Epithelial cell of proximal tubule (primary cell): ENCODE measurements at places on chromosomes 13 and 19. TPM values are rescaled to one million over a fixed set of nuclear protein-coding genes. Genes with fewer than 3 reads are reported as not detected.

OR7C1 gene
- total RNA-seq = not detected in 2 replicates

DOHH gene
- 28.1 and 36.7 TPM in 2 replicates for total RNA-seq

ZNF723 gene
- total RNA-seq = not detected in 2 replicates

CERS1 gene
- 0.87 and 2.0 TPM in 2 replicates for total RNA-seq

AMER2 gene
- 0.29 TPM in 1 of 2 replicates, not detected in the other for total RNA-seq

ACP5 gene
- 3.3 and 4.4 TPM in 2 replicates for total RNA-seq

RFPL4A gene
- total RNA-seq = not detected in 2 replicates

FCAR gene
- total RNA-seq = not detected in 2 replicates

ZNF829 gene
- total RNA-seq = 2.7 and 3.2 TPM in 2 replicates

BRD4 gene
- total RNA-seq = 14.7 and 18.9 TPM in 2 replicates

RINL gene
- 10.9 and 11.2 TPM in 2 replicates for total RNA-seq

CACNG7 gene
- total RNA-seq = not detected in 2 replicates

- DNase-seq = no peak
Observed at GRCh38 chr13:32019612-32020233, 11.9 kb upstream of the FRY start.

GRCh38 chr13:73372666-73373627, 314.1 kb downstream of the KLF5 start:
- no peak for DNase-seq

DNA sequence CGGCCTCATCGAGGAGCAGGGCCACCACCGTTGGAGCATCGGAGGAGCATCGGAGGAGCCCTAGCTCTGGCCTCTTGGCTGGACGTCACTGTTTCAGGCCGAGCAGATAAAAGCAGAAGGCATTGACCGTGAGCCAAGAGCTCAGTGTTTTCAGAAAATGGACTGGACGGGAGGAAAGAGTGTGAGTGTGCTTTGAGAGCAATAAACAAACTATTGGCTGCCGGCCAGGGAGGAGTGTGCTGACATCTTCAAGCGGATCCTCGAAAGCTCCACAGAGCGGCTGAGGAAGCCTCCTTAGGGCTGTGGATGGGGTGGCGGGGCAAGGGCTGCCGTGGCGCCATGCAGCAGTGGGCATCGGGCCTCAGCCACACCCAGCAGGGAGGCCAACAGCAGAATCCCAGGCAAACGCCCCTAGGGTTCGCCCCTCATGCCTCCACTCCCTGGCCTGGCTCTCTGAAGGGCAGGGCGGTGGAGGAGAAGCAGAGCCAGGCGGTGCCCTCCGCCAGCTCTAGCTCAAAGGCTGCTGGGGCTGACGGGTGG, 41.8 kb downstream of the IRS2 start:
- DNase-seq = no peak

DNA sequence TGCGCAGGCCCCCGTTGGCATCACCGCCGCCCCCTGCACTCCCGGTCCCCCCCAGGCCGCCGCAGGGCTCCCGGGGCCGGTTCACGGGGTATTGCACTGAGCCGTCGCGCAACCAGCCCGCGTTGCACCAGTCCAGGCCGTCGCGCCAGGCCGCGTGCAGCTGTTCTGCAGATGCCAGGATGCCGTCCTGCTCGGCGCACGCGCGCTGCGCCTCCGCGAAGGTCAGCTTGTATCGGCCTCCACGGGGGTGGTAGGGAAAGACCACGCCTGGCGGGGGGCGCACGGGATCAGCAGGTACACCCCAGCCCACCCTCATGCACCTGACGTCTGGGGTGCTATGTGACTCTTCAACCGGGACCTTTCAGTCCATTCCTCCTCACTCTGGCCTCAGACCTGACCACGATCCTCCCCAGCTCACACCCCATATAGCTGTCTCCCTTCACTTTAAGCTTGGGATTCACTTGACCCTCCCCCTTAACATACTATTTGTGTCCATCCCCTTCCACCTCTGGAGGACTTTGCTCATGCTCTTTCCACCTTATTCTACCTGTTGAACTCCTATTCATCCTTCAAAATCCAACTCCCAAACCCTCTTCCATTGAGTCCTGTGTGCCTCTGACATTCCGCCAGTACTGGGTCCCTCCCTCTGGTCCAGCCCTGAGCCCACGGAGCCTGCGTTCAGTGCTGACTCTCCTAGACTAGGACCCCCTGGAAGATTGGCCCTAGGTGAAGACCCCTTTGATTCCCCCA, 14.3 kb downstream of the TM6SF2 start:
- no peak for DNase-seq

- DNase-seq = no peak
Observed at GRCh38 chr13:30120133-30120822, 187.1 kb downstream of the KATNAL1 start.

GRCh38 chr13:52051400-52051799, 26.9 kb downstream of the UTP14C start:
- DNase-seq = no peak

- no peak for DNase-seq
Observed at GRCh38 chr19:21622920-21623319, 117.5 kb downstream of the ZNF429 start.

- no peak for DNase-seq
Observed at GRCh38 chr13:89150362-89150761, 1479.2 kb downstream of the SLITRK5 start.

- DNase-seq = no peak
Observed at GRCh38 chr13:108069521-108070210, 145.7 kb downstream of the LIG4 start.

GRCh38 chr13:110330491-110331011, 23.5 kb downstream of the COL4A2 start:
- DNase-seq = no peak

DNA sequence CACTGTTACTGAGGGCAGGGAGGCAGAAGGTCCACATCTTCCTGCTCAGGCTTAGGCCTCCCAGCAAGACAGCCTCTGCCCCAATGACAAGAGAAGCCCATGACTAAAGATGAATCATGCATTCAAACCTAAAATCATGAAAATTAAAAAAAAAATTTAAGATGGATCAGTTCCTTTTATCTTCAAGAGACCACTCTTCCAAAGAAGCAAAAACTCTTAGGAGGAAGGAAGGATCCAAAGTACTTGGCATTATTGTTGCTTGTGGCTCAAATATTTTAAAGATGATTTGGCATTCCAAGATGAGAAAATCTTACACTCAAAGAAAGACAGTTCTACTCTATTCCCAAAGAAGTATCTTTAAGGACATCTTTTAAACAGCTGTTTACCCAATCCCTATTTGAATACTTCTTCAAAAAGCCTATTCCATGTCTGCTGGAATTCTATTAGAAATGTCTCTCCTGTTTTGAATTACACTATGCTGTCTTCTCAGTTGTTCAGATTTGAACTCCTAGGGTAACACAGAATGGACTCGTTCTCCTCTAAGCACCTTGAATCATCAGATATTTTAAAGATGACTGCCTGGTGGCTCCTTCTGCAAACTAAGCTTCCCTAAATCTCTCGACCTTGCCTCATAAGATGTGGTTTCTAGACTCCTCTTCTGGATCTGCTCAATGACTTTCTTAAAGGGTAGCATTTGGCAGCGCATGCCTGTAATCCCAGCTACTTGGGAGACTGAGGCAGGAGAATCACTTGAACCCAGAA, 7.0 kb downstream of the SERP2 start:
- no peak for DNase-seq

- DNase-seq = no peak
Observed at GRCh38 chr13:102945886-102946285, 100.1 kb downstream of the ERCC5 start.

GRCh38 chr19:33727331-33727998, 69.2 kb upstream of the KCTD15 start:
- no peak for DNase-seq
